Activated CD4-positive, alpha-beta memory T cell treated with anti-CD3 and anti-CD28 coated beads for 36 hours (primary cell): ENCODE measurements at places on chromosomes 5 and 9. TPM values are rescaled to one million over a fixed set of nuclear protein-coding genes. Genes with fewer than 3 reads are reported as not detected.

DNA sequence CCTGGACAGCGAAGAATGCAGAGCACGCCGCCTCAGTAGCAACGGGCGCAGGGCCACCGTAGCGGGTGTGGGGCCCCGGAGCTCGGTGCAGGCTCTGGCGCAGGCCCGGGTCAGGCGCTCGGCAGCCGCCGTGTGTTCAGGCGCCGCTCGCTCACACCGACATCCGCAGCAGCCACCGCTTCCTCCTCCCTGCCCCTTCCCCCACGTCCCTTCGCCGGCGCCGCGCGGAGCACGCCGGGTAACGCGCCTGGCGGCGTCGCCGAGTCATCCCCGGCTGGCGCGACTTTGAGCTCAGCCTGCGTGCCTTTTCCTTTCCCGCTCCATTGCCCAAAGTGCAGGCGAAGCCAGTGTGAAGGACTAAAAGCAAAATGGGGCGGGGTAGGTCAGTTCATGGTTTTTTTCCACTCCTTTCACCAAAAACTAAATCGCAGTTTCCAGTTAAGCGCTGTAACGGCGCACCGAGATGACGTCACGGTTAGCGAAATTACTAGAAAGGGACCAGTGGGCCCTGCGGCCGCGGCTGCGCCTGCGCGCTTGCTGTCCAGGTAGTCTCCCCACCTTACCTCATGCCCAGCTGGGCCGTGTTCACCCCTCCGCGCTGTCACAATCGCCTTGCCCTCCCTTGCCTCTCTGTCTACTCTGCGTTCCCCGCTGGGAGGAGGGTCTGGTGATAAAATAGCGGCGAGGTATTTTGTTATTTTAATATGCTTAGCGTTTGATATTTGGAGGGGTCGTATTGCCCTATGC is at the start of gene UBQLN1:
UBQLN1 (minus strand) TSS at position 191 of the 747 bp plus-strand sequence. CDS start 279 bp downstream, outside the sequence.
- peak; percentile 94 for DNase-seq

DNA sequence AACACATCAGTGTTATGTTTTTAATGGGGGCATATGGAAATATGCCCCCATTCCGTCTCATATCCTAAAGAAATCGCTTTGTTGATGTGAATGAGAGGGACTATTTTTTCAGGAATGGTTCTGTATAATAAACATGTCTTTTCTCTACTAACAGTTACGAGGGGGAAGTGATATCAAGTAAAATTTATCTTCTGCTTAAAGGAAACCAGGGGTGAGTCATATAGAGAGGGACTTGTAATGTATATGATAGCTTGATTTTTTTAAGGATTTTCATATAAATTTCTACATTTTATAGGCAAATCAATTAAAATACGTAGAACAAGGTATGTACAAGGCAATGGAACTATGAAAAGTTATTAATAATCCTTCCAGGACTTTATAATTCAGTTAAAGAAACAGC is 207.1 kb downstream of the SEMA5A start:
- DNase-seq: no peak

DNA sequence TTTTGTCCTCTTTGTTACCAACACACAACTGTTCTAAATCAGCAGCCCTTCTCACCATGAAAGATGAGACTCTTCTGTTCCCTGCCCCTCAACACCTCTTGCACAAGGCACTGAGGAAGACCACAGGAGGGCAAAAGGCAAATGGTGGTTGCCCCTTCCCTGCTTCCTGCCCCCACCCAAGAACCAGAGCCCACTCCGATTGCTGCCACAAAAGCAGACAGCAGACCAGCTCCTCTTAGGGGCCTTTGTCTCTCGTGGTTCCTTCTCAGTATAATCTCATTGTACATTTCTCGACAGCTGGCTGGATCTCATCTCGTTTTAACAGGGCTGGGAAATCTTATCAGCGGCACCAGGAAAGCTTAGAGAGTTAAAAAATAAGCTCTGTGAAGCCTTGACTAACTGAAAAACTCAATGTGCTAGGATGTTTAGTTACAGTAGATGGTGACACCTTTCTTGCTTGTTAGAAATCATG is 1.1 kb downstream of the MVB12B start:
- DNase-seq: no peak

GRCh38 chr9:75788006-75788634 is 102.4 kb upstream of the PCSK5 start:
- peak; percentile 9 for DNase-seq

GRCh38 chr9:129894120-129894823 is 59.0 kb downstream of the USP20 start:
- DNase-seq: peak; percentile 45

SLC34A3 gene
- not detected for total RNA-seq

- peak; percentile 74 for DNase-seq
These were observed 12.7 kb upstream of the CCL27 start for GRCh38 chr9:34675048-34675714.

TPPP gene
- total RNA-seq: 0.53 TPM

- DNase-seq: no peak
These were observed 310.1 kb downstream of the PLK2 start for GRCh38 chr5:58149746-58150145.

GRCh38 chr5:145983446-145983845 is 47.1 kb downstream of the SH3RF2 start:
- DNase-seq: no peak

- DNase-seq: peak; percentile 37
These were observed 138.4 kb upstream of the ZNF618 start for GRCh38 chr9:113737517-113738271.

GRCh38 chr9:27471789-27472188 is 52.3 kb upstream of the IFNK start:
- DNase-seq: no peak

- no peak for DNase-seq
These were observed 52.6 kb downstream of the LMX1B start for GRCh38 chr9:126666155-126666803.

DNA sequence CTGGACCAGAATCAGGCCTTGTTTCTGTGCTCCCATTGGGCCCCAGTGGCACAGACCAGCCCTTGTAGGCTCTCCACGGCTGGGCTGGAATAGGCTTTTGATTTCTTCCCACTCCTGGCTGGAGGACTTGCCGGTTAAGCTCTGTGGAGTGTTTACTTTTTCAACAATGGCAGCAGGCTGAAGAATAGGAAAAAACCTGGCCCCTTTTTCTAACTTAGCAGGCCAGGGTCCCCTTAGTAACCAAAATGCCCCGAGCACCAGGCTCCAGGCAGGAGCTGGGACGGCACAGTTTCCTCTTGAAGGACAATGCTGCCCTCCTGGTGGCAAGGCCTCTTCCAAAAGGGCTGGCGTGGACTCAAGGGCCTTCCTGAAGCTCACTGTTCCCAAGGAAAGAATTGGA is 230.3 kb downstream of the CRB2 start:
- DNase-seq: no peak

DNA sequence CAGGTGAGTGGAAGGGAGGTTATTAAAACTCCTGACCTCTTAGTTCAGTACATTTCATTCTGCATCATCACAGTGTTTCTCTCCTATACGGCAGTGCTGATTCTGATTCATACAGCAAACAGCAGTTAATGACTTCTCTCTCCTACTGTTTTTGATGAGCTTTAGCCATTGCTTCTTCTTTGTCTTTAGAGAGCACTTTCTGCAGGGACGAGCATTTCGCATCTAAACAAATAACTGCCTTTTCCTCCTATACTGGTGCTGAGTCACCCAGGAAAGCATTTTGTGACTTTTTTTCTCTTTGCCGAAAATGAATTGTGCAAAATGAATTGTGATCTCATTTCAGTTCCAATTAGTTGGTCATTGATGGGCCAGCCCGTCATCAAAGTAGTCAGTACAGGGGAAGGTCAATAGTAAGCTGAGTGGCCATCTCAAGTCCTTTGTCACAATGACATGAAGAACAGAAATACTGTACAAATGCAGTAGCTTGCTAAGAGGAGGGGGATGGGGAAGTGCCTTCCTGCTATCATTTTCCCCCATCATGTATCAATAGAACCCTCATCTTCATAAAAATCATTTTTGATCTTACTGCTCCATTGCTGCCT is 98.5 kb downstream of the INSYN2B start:
- DNase-seq: no peak

GRCh38 chr5:149367249-149367971 is 9.6 kb downstream of the PCYOX1L start:
- DNase-seq: peak; percentile 64

- DNase-seq: no peak
These were observed 29.1 kb downstream of the QRFP start for GRCh38 chr9:130867556-130867955.

BAAT gene
- not detected for total RNA-seq

DNA sequence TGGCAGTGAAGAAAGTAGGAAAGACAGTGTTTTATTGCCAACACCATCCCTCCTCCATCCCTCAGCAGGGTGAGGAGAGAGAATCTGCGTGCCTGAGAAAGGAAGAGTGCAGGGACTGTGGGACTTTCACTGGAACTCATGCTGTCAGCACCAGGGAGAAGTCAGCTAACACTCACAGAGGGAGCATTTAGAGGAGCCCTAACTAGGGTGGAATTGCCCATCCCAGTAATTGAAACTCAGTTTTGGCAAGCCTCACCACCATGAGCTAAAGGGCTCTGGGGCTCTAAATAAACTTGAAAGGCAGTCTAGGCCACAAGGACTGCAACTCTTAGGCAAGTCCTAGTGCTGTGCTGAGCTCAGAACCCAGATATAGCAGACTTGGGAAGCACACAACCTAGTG is 622.3 kb downstream of the SEMA5A start:
- DNase-seq: no peak

PCDHB14 gene
- not detected for total RNA-seq

- no peak for DNase-seq
These were observed 235.2 kb upstream of the SLC24A2 start for GRCh38 chr9:20023961-20024571.

DNA sequence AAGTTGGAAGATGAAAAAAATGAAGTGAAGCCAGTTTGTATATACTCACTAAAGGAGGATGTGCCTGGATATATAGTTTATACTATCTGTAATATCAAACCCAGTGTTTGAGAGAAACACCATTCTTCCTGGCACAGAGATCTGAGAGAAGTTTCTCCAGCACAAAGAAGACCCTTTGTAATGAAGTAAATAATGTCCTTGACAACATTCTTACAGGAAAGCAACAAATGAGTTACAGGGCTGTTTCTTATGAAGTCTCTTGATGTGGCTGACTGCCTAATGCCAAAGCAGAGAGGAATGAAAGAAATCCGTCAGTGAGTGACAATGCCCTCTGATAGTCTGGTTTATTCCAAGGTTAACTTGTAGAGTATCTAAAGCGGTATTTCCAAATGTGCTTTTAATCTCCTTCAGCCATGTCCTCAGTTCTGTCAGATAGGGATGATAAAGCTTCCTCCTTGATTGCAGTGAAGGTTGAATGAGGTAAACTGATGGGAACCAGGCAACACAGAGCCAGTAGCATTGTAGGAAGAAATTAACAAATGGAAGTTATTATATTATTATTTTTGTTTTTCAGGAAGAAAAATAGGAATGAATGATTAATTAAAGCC is 123.1 kb upstream of the ZNF608 start:
- no peak for DNase-seq

KCNV2 gene
- total RNA-seq: not detected

GRCh38 chr5:143213851-143214363 is 189.6 kb downstream of the NR3C1 start:
- peak; percentile 63 for DNase-seq

DNA sequence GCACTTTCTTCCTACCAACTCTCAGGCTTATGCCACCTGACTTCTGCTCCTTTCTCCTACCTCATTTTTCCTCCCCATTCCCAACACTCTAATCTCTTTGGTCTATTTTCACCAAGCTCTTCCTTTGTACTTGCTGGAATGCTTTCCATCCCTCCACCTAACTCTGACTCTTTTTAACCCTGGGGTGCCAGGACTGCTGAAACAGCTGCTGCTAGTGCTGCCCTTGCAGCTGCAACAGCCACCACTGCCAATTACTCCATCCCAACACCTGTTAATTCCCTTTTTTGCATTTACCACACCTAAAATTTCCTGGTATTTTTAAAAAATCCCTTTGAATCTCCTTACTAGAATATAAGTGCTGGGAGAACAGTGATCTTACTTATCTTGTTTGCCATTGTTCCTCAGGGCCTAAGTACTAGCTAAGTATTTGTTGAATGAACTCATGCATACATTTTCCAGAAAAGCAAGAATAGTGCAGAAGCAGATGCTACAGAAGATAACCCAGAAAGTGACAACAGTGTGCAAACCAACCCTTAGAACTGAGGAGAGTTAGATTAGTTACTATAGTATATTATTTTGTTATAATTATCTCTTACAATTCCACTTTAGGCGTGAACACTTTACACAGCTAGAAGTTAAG is 11.5 kb downstream of the NADK2 start:
- no peak for DNase-seq

DNA sequence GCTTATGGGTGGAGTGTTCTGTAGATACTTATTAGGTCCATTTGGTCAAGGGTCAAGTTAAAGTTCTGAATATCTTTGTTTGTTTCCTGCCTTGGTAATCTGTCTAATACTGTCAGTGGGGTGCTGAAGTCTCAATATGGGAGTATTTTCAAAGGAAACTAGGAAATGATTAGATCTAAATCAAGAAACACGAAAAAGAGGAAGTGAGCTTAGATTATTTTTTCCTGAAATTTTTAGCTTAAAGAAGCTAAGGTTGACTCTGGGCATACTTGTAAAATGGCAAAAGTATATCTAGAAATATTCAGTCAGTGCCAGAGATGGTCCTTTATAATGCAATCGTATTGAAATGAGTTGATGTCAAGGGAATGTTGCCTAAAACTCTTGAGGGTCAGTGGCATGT is 313.5 kb downstream of the ICE1 start:
- DNase-seq: no peak

- no peak for DNase-seq
These were observed 19.6 kb upstream of the CNOT6 start for GRCh38 chr5:180474569-180474968.

DNA sequence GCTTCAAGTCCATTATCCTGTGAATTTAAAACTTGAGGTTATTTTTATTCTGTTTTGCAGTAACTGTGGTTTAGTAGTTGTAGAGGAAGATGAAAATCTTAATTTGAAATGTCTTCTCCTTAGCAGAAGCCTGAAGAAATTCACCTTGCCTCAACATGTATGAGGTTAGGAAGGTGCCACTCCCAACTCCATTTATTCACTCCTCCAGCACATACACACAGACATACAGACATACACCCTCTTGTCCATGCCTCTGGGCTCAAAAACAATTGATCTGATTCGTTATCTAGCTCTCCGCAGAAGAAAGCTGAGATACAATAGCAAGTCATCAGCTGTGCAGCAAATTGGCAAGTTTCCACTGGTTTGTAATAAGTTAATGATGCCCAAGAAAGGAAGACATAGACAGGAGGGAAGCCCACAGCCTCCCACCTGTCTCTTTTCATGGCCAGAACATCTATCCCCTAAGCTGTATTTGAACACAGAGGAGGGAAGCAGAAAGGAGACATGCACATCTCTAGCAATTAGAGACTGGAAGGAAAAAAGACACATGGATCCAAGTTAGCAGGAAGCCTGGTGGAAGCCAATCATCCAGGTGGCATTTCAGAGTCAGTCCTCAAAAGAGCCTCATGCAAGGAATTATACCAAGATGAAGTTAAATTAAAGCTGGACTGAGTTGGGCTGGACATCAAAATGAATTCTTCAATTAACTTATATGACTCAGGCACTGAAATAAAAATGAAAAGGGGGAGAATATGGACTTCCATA is 257.9 kb downstream of the ASTN2 start:
- no peak for DNase-seq

PARP8 gene
- total RNA-seq: 34.0 TPM
